Stimulated activated CD8-positive, alpha-beta memory T cell treated with anti-CD3 and anti-CD28 coated beads, Interleukin-15, amount 100 ng/mL, for 48 hours (primary cell): ENCODE measurements at places on chromosomes 16 and 17.
A peak's percentile ranks its signal among the peaks of the same experiment; 100 is the strongest.

DNA sequence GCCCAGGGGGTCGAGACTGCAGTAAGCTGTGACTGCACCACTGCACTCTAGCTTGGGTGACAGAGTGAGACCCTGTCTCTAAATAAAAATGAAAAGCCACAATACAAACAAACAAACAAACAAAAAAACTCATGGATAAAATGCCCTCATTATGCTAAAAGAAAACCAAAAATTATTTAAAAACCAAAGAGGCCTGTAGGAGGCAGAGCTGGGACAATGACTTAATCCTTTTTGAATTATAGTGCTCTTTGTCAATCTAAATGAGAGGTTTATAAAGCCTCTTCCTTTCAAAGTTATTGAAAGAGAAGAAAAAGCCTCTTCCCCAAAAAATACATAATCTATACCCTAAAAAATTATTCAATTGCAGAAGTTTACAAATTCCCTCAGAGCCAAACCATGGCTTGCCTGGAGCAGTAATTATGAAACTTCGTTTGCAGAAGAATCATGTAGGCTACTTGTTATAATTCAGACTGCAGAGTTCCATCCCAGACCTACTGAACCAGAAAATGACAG, 18.5 kb downstream of the CRLF3 start:
- no peak for DNase-seq

DNA sequence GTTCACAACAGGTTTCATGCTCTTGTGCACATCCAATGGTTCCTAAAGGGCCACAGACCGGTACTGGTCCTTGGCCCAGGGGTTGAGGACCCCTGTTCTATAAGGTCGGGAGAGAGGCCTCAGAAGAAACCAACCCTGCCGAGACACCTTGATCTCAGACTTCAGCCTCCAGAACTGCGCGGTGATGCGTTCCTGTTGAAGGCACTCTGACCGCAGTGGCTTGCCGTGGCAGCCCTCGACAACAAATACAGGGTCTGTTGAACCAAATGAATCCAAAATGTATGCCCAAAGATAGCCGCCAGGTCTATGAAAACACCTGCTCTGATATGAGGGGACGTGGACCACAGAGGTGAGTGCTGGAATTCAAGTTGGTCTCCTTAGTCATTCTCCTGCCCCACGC, 389.8 kb downstream of the SEC14L1 start:
- DNase-seq, result no peak

DNA sequence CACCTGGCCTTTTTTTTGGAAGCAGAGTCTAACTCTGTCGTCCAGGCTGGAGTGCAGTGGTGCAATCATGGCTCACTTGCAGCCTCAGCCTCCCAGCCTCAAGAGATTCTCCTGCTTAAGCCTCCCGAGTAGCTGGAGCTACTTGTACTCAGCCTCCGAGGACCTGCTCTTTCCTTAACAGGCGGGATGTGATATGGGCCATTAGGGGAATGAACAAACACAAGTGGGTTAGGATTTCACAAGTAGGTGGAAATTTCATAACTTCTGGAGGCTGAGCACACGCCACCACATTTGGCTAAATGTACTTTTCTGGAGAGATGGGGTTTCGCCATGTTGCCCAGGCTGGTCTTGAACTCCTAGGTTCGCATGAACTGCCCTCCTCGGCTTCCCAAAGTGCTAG, 4.1 kb downstream of the PAM16 start:
- no peak for DNase-seq

- DNase-seq, result peak; percentile 49
Measured at GRCh38 chr16:23952128-23952970, 116.6 kb downstream of the PRKCB start.

- DNase-seq, result no peak
Measured at GRCh38 chr17:32783602-32784001, 93.3 kb downstream of the MYO1D start.

DNA sequence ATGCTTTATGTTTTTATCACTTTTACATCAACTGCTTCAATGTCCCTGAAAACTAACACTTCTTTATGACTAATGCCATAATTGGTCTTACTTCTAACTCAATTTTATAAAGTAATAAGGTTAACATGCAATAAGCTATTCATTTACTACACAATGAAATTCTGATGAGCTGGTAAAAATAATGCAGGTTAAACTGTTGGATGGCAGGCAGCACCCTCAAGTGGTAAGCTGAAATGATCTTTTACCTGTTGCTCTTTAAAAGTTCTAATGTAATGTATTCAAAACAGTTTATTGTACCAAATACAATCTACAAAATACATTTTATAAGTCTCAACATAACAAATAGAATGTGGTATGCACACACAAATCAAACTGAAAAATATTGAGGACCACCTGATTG, 1280.3 kb downstream of the CDH8 start:
- DNase-seq, result no peak

GRCh38 chr16:9092978-9093344, 1.5 kb downstream of the HAPSTR1 start:
- no peak for DNase-seq

DNA sequence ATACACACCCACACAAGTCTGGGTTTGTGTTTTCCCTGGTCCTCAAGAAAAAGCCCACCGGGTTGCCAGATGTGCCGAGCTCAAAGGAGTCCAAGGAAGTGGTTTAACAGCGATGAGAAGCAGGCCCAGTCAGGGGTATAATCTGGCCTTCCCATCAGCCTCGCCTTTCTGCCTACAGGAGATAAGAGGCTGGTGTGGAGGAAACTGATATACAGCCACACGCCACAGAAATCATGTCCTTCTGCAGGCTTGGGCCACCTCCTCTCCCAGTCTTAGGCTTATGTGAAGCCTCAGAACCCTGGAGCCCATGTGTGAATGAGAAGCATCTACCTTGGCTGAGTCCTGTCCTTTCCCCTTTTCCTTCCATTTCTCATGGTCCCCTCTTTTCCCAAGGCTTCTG, 43.6 kb upstream of the MMP2 start:
- no peak for DNase-seq
